NCI-H187 treated with DMSO at 0.1 percent for 48 hours (cell line): ENCODE measurements at places on chromosomes 2 and 18.

DNA sequence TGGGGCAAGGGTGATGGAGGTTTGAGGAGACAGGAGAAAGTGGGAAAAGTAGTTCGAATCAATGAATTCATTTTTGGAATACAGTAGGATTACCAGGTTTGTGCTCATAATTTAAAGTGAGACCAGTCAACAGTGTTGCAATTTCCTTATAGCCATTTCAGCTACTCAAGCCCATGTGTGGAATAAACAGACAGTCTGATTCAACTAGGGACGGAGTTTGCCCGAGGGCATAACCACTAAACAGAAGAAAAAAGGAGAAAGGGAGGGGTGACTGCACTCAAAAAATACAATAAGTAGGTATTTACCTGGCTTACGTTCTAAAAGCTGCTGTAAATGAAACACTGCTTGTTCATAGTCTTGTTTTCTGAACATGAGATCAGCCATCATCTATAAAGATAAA is 55.2 kb downstream of the TTC21B start:
- no peak for DNase-seq

GRCh38 chr2:17804358-17804757 is 11.9 kb upstream of the MSGN1 start:
- no peak for DNase-seq

DNA sequence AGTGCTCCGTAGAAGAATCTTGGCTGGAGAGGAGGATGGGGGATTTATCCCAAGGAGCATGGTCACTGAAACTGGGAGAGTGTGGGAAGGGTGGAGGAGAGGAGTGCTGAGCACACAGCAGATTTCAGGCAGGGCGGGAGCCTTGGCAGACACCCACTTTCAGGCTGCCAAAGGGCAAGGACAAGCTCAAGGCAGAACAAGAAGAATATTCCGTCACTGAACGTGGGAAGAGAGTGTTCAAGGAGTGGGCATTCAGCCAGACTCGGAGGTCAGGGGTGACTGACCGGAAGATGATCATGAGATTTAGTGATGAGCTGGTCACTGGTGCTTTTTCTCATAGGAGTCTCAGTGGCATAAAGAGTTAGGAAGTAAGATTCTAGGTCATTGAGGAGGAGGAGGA is 136.2 kb upstream of the RASGRP3 start:
- no peak for DNase-seq

GRCh38 chr2:83528767-83529166 is 930.3 kb downstream of the SUCLG1 start:
- DNase-seq: peak; percentile 17

DNA sequence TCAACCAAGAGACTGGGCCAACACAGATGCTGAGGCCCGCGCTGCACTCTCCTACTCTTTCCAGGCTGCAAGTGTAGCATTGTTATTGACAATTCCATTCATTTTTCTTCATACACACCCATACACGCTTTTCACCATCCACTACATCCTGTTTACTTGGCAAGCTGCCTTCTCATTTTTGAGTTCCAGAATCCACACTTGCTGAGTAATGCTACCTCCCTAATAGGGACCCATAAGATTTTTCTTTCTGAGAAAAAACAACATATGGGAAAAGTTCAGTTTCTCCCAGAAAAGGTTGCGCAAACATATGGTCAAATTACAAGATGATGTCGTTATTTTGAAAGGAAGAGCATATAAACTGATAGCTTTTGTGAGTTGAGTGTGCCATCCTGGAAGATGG is 3.3 kb upstream of the NETO1 start:
- no peak for DNase-seq

DNA sequence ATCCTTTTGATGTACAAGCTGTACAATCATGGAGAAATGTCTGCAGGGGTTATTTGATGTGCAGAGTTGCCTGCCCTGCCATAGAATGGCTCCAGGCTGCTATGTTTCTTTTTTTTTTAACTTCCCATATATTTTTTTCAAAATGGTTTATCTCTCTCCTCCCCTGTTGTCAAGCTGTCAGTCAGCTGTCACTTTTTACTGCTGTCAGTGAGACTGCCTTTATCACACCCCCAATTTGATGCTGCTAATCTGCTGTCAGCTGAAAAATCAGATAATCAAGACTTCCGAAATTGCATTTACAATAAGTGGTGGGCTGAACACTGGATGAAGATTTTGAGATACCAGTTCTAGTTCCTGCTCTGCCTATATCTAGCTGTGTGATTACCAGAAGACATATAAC is 382.6 kb downstream of the ZEB2 start:
- DNase-seq: no peak

DNA sequence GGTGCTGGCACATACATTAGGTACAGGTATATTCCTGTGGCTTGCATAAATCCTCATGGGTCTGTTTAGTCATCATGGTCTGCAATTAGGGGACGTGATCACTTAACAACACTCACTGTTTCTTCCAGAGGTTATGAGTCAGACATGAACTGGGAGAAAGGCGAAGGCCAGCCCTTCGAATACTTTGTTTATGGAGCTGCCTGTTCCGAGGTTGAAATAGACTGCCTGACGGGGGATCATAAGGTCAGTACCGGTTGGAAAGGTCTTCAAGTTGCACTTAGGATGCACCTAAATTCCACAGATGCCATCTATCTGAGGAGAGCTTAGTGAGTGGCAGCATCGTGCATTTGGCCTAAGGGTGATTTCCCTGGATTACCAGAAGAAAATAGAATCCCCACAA is 76.9 kb downstream of the AOX1 start:
- no peak for DNase-seq

DNA sequence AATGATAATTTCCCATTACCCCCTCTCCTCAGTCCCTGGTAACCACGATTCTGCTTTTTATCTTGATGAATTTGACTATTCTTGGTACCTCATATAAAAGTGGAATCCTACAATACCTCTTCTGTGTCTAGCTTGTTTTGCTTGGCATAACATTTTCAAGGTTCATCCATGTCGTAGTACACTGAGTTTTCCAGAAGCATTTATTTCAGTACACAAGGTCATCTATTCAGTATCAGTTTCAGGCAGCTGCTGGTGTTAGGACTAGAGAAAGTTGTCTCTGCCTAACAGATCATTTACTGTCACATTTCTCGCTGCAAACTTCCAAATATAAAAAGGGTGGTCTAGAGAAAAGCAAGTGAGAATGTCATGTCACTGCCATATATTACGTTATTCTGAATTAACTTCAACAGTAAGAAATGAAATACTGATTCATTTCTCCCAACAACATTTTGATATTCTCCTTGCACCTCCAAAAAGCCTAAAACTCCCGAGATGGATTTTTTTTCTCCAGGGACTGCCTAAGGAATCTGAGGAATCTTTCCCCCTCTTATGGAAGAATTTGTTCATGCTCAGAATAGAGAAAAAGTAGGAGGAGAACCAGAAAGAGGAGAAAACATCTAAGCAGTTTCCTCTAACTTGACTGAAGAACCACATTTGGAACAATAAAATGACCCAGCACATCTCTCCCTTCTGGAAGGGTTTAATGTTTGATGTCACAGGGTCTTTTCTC is 36.0 kb downstream of the CDK15 start:
- no peak for DNase-seq
